ENCODE measurements at places on chromosomes 12 and 14. TPM values are rescaled to one million over a fixed set of nuclear protein-coding genes. Genes with fewer than 3 reads are reported as not detected.

Gene FOXA1
- 0.40 TPM for total RNA-seq

Gene CLEC2A
- total RNA-seq, result 0.17 TPM

Gene CLEC1B
- total RNA-seq, result 0.50 TPM

Gene MANSC4
- total RNA-seq, result not detected

Gene OASL
- 0.59 TPM for total RNA-seq

Gene DPF3
- total RNA-seq, result 11.8 TPM

Gene HPD
- 0.72 TPM for total RNA-seq

GRCh38 chr14:41758011-41758665 lies 151.5 kb downstream of the LRFN5 start:
- DNase-seq, result no peak

DNA sequence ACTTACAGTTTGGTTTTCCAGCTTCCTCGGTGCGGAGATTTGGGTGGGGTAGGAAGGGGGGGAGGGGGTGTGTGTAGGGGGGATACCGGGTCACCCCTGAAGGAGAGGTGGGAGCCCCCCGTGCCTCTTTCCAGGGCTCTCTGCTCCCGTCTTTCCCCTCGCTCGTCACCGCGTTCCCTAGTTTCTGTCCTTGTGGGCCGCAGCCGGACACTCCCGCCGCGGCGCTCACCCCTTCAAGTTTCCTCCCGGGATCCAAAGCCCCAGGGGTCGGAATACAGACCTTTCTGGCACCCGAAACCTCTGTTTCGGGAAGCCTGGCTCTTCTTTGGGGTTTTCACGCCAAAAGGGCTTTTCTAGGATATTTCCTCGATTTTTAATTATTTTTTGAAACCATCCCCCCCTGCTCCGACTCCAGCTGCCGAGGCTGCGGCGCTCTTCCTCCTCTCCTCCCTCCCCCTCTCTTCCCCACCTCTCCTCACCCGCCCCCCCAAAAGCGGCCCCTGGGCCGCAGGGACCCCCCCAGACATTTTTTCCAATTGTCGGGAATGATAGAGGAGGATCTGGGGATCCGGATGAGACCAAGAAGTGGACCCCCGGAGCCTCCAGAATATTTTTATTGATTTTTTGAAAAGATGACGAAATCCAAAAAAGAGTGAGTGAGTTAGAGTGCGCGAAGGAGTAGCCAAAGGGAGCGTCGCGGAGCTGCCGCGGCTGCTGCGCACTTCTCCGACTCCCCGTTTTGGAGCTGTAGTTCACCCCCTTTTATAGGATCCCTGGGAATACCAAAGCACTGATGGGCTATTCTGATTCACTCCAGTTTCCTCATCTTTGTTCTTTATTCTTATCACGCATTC lies 1.7 kb downstream of the CCND2 start:
- no peak for DNase-seq

DNA sequence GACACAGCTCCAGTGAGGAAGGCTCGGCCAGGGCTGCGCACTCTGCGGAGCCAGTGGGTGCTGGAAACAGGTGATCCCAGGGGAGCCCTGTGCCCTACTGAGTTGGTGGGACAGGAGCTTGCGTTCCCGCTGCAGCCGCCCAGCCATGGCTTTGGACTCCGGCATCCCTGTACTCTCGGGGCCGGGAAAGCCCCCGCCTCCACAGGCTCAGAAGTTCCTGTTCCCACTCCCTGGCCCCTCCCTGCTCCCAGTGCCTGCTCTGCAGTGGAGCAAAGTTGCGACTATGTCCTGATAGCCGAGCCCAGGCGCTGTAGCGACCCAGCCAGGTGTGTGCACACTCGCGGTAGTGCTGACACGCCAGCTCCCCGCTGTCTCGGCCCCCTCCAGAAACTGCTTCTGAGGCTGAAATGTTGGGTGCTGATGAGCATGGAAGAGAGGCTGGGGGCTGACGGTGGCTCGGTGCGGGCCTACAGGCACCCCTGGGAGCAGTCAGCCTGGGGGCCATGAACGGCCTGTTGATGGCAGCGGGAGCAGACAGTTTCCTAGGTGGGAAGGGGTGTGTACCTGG lies 344.6 kb upstream of the MGAT4C start:
- no peak for DNase-seq

DNA sequence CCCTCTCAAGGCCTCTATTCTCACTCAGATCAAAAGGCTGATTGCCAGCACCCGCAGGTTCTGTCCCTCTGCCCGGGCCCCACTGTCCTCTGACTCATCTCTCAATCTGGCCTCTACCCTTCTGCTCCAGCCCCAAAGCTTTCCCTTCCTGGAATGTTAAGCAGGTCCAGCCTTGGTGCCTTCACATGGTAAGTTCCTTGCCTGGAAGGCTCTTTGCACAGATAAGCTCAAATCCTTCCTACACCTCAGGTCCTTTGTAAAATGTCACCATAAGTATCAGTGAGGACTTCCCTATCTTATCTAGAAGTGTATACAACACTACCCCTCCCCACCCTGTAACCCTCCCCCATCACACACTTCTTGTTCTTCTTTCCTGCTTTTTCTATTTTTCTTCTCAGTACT lies 22.2 kb downstream of the LPCAT3 start:
- no peak for DNase-seq

DNA sequence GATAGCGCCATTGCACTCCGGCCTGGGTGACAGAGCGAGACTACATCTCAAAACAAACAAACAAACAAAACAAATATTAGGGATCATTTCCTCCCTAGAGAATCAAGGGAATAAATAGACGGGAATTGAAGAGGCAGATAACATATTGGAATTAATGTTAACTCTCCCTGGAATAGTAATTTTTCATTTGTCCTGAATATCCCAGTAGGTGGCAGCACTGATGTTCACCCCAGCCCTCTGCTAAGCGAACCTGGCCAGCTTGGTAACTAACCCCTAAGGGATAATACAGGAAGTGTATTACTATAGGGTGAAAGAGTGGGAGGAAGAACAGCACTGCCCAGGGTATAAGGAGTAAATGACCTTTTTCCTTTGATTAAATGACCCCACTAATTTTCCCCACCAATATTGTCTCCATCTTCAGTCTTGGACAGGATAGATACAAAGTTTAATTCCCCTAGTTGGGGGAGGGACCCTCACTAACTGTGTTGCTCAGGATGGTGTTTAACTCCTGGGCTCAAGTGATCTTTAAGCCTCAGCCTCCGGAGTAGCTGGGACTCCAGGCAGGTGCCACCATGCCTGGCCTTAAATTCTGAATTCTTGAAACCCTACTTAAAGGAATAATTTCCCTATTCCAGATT lies 40.5 kb downstream of the SLC2A14 start:
- no peak for DNase-seq

DNA sequence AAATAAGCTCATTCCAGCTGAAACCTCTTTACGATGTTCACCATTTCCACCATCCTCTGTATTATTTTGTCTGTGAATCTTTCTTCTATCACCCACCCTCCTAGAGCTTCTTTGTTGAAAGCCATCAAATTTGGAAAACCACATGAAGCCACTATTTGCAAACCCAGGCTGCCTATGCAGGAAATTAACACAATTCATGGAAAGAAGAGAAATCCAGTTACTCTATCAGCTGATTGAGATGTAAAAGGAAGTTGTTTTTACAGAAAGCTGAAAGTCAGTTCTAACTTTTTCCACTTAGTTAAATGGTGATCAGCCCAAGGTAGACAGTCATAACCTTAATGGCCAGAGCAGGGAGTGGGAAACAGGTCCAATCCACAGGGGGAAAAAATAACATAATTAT lies 6.6 kb downstream of the RHOJ start:
- no peak for DNase-seq

DNA sequence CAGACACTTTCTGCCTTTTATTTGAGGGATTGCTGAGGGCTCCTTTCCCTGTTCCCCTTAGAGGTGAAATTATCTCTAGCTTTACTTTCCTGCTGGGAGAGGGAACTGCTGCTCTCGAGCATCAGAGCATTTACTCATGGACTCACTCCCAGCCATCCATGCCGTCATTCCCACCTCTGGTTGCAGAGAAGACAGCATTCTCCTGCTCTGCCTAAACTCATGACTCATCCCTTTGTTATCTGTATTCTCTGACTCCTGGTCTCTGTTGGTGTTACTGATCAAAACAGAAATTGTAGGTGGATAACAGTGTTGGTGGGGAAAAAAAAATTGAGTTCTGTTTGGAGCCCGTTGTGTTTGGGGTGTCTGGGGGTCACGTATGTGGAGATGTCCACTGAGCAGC lies 159.3 kb downstream of the TTC8 start:
- no peak for DNase-seq

- no peak for DNase-seq
These were observed 1.5 kb downstream of the CHD4 start for GRCh38 chr12:6605421-6606330.

DNA sequence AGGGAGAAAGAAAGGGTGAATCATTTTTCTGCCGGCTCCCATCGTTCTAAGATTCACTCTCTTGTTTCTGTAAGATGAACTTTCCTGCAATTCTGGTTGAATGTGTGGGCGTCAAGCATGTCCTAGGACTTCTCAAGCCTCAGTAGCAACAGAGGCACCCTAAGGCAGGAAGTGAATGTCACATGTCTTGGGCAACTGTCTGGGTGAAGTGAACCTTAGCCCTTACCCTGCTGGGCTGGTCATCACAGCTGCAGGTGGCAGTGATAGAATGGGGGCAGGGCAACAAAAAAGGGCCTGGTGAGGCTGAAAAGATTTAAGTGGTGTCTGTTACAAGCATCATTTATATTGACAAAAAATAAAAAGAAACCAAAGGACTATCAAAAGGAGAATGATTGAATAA lies 45.9 kb upstream of the CAND1 start:
- DNase-seq, result no peak

DNA sequence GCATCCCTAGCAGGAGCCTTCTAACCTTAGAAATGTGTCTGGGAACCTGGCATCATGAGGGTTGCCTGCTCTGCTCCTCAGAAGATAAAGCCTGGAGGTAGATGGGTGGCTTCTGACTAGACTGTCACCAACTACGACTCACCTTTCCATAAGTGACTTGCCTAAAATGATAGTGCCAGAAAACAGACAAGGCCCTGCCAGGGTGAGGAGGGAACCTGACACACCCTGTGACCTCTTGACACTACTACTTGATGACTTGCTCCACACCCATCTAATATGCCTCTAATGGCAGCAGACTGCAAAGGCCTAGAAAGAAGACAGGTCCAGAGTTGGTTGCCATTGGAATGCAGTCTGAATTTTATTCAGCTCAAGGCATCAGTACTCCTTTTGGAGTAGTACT lies 9.4 kb downstream of the RNF41 start:
- no peak for DNase-seq

- peak; percentile 80 for DNase-seq
These were observed 1.8 kb downstream of the NOVA1 start for GRCh38 chr14:26595926-26596542.

- DNase-seq, result no peak
These were observed 361.2 kb downstream of the SLC6A15 start for GRCh38 chr12:84551373-84551772.

DNA sequence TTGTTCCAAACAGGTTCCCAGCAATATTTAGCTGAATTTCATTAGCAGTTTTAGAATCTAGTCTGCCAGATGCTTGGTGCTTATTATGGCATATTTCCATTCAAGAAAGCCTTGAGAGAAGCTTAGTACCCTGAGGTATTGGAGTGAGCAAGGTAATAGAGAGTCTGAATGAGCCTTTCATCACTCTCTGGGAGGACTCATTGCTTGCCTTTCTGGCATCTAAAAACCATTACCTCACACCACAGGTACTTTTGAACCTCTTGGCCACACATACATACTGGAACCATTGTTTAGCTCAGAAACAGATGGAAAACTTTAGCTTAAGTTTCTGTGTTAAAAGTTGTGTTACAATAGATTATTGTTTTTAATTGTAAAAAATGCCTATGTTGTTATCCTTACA lies 27.4 kb upstream of the KCNH3 start:
- DNase-seq, result no peak

- no peak for DNase-seq
These were observed 186.3 kb upstream of the EGLN3 start for GRCh38 chr14:34137001-34137745.

DNA sequence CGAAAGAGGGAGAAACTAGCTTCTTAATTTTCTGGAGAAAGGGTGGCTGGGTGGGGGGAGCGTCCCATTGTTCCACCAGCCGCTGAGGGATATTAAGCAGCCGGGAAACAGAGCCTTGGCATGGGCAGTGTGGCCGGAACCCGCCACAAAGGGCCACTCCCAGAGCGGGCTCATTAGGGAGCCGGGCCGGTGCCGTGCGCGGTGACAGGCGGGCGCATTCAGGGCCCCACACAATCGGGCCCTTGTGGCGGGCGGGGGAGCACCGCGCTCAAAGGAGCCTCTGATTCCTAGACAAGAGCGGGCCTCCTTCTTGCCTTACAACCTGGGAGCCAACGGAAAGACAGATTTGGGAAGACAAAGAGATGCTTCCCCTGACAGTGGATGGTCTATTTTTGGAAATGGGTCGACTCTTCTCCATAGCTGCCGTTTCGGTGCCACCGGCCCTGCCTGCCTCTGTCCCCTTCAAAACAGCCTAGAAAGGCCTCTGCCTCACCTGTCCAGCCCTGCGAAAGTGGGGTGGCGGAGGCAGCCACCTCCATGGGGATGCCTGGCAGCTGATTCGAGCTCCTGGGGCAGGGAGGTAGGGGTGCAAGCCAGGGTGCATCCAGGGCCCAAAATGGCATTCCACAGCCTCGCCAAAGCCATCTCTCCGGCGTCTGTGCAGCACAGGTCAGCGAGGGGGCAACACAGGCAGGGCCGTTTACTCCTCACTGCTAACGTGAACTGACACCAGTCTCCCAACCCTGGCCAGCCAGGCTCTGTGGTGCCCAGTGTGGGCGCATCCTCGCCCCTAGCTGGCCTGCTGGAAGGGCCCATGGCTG lies 10.9 kb downstream of the CCDC85C start:
- DNase-seq, result peak; percentile 60

DNA sequence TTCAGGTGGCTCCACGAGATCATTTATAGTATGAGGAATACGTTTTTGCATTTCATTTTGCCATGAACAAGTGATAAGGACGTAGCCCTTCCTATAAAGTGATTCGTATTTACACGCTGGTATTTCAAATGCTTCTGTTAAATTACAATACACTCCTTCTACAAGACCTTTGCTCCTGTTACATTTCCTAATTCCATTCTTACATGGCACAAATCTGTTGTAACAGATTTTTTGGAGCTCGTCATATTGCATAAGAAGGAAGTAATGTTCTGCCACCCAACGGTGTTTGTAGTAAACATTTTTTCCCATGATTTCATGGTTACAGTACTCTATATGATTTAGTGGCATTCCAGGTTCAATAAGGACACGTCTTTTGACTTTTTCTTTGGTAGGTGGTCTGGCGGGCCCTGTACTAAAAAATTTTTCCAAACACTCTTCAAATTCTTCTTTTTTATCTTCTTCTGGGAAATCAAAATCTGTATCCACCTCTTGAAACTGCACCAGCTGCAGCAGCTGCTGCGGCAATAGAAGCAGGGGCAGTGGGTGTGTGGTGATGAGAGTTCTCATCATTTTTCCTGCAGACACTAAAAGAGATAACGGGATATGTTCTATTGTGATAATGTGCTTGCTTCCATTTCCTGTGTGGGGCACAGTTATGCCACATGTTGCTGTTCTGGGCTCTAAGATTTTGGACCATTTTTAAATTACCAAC lies 4.2 kb downstream of the RNASE9 start:
- no peak for DNase-seq

- no peak for DNase-seq
These were observed 24.8 kb upstream of the TMEM132D start for GRCh38 chr12:129928643-129929042.
